ENCODE measurements at places on chromosomes 16 and 17.

GRCh38 chr17:75428543-75429469 is 23.3 kb upstream of the GRB2 start:
- DNase-seq: no peak

DNA sequence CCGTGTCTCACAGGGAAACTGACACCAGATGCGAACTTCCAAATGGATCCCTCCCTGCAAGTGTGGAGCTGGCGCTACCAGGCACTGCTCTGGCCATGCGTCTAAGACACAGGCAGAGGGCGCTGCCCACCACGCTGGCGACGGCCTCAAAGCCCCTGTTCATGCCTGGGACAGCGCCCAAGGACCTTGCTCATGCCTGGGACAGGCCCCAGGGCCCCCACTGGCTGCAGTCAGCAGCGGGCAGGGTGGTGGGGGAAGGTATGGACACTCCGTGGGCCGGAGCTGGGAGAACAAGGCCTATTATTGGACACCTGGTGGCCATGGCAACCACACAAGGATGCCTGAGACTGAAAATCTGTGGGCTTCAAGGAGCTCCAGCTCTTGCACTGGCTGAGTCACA is 8.8 kb downstream of the ZG16B start:
- DNase-seq: peak; percentile 38

DNA sequence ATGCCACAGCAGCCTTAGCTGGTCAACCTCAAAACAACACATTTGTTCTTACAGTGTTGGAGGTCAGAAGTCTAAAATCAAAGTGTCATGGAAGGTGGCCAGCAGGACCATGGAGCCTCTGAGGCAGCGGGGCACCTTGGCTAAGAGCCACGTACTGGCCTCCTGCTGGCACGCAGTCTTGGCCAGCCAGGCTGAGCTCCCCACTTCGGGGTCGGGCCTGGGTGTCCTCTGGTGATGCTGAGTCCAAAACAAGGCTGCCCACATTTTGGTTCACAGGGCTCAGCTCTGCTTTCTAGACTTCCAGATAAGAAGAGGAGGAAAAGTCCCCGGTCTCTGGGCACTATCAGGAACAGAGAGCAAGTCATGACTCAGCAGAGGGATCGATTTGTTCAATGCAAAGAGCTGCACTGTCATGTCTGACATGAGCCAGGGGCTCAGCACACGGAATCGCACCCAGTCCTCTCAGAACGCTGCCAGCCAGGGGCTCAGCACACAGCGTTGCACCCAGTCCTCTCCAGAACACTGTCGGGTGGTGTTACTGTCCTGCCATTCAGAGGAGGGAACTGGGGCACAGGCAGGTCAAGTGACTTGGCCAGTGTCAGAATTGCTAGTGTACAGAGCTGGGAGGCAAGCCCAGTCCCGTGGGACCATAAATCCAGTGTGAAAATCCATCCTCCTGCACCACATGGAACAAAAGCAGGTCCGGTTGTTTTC is 2.5 kb downstream of the LGALS9 start:
- no peak for DNase-seq

DNA sequence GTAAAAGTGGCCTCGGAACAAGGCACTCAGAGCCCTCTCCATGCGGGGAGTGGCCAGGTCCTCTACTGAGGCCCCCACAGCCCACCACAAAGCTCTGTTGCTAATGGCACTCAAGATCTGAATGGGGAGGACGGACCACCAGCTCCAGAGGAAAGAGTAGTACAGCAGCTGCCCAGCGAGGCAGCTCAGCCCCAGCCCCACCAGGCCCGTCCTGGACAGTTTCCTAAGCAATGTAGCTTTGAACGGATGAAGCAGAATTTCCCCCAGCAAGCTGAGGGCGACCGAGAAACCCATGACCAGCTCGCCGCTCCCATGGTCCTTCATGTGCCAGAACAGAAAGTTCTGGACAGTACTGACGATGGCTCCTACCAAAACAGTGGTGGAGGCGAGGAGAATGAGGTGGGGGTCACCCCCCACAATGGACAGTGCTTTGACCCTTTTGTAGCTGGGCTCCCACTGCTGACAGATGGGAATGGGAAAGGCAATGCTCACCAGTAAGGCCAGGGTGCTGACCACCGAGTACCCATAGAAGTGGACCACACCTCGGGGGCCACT is 1.5 kb downstream of the MFSD6L start:
- no peak for DNase-seq

GRCh38 chr17:77965352-77965751 is 6.8 kb downstream of the TNRC6C start:
- no peak for DNase-seq

Data from stimulated activated CD8-positive, alpha-beta memory T cell treated with anti-CD3 and anti-CD28 coated beads, Interleukin-15, amount 100 ng/mL, for 48 hours (primary cell).